Spleen (tissue), 13 donors: ENCODE measurements at places on chromosomes 13 and 19. TPM values are rescaled to one million over a fixed set of nuclear protein-coding genes. Genes with fewer than 3 reads are reported as not detected.

Gene PPM1N
- 21.4 TPM for total RNA-seq

- no peak for DNase-seq
These were observed 5.5 kb downstream of the CYP2S1 start for GRCh38 chr19:41198559-41198958.

DNA sequence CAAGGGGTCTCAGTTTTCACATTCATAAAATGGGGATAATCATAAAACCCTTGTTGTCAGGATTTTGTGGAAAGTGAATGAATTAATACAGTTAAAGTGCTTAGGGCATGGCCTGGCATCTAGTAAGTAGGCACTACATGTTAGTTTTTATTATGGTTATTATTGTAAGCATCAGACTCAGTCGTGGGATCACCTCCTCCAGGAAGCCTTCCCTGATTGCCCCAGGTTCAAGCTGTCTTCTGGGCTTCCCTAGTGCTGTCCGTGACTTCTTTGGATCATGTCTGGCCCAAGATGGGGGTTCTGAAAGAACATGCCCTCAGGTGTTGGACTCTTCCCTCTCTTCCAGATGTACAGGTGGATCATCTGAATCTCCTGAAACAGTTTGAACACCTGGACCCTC is 10.7 kb downstream of the NUCB1 start:
- no peak for DNase-seq

- no peak for DNase-seq
These were observed 45.6 kb downstream of the LHFPL6 start for GRCh38 chr13:39557285-39557955.

DNA sequence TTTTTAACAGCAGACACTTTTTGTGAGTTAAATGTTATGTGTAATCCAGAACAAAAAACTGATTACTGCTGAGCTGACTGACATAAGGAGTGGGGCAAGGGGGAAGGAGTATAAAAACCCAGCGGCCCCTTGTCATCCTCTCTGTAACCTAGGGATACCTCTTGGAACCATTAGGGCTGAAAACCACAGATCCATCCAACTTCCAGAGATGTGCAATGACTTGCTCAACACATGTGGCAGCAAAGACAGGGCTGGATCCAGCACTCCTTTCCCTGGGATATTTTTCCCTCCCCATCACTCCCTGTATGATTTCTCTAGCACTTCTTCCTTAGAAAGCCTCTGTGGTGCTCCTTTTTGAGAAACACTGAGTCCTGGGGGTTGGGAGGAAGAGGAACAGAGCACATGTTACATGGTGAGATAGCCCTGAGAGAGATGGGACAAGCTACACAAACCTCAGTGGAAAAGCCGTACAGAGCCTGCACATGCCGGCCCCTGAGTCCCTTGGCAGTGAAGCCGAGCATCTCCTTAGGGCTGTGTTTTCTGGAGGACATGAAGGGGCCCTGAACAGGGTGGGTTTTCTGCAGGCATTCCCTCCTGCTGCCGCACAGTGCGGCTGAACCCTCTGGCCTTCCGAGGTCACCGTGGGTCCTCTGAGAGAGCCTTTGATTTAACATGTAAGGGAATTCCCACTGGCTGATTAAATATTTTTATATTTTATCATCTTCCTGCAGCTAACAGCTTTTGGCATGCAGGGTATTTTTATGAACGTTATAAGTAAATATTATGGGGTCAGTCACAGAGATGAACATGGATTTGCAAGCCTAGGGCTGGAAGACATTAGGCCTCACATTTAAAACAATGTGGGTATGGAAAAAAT is 219.9 kb downstream of the COG6 start:
- DNase-seq, result no peak

GRCh38 chr13:97873398-97873797 is 80.1 kb upstream of the IPO5 start:
- no peak for DNase-seq
